ENCODE measurements at places on chromosomes 1 and 21.
A peak's percentile ranks its signal among the peaks of the same experiment; 100 is the strongest.

- no peak for DNase-seq
Measured at GRCh38 chr1:1204998-1205768, 1.2 kb downstream of the TNFRSF18 start.

GRCh38 chr1:28883242-28883616, 31.1 kb upstream of the EPB41 start:
- DNase-seq: no peak

- DNase-seq: no peak
Measured at GRCh38 chr1:228390649-228391048, 16.0 kb downstream of the TRIM11 start.

GRCh38 chr1:203512848-203513584, 19.1 kb downstream of the OPTC start:
- peak; percentile 80 for DNase-seq

Measured in Panc1 (cell line).